ENCODE measurements at places on chromosomes 11 and 22.

GRCh38 chr22:25753252-25753651 lies 11.3 kb downstream of the MYO18B start:
- DNase-seq: no peak

GRCh38 chr22:47100646-47101200 lies 338.3 kb downstream of the TBC1D22A start:
- no peak for DNase-seq

DNA sequence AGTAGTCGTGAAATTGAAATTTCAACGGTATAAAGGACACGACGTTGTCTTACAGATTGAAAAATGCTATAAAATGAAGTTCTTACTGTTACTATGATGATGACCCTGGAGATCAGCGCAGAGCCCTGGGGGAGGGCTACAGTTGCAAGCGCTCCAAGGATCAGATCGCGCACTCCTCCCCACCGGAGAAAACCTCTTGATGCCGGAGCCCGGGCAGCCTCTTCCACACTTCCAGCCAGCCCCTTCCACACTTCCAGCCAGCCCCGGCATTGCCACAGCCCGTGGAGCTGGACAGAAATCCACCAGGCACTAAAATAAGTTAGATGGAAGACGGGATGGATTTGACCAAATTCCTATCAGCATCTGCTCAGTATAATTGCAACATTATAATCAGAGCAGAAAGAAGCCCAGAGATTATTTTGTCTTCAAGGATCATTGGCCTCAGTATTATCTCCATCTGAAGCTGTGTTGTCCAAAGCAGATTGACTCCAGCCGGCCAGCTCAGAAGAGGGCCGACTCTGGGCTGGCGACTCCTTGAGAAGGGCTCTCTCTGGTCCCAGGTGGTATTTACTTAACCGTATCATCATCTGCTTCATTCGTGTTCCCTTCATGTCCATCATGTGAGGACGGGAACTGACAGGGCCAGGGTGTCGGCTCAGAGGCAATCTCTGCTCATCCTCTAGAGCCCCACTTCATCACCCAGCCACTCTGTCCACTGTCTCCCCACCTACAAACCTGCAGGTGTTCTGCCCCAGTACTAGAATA lies 777 bp upstream of the MICAL3 start:
- no peak for DNase-seq

GRCh38 chr11:2077061-2077802 lies 62.0 kb downstream of the IGF2 start:
- DNase-seq: peak; percentile 57

DNA sequence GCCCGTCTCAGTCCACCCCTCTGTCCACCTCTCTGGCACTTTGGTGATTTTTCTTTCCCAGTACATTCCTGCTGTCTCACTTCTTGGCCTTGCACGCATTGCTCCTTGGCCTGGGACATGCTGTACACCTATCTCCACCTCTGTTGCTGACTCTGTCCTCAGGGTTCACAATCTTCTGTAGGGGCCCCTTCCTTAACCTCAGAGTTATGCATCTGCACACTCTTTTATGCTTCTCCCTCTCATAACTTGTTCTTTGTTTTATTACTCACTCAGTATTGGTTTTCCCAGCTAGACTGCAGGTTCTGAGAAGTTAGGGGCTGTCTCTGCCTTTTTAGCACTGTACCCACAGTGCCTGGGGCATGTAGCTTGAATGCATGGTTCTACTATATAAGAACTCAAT lies 139.1 kb upstream of the MTMR2 start:
- DNase-seq: no peak

DNA sequence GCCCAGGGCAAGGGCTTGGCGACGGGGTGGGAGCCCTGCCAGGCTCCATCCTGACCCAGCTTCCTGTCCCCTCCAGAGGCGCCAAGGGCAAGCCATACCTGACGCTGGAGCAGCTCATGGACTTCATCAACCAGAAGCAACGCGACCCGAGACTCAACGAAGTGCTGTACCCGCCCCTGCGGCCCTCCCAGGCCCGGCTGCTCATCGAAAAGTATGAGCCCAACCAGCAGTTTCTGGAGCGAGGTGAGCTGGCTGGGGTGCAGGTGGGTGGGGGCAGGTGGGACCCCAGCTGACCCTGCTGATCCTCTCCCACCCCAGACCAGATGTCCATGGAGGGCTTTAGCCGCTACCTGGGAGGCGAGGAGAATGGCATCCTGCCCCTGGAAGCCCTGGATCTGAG lies 5.0 kb downstream of the PLCB3 start:
- DNase-seq: no peak

GRCh38 chr11:2205214-2205720 lies 33.7 kb upstream of the TH start:
- DNase-seq: no peak

- peak; percentile 35 for DNase-seq
These were observed 92.5 kb downstream of the CCDC83 start for GRCh38 chr11:85947431-85948272.

- no peak for DNase-seq
These were observed 27.8 kb upstream of the THY1 start for GRCh38 chr11:119450590-119451326.

DNA sequence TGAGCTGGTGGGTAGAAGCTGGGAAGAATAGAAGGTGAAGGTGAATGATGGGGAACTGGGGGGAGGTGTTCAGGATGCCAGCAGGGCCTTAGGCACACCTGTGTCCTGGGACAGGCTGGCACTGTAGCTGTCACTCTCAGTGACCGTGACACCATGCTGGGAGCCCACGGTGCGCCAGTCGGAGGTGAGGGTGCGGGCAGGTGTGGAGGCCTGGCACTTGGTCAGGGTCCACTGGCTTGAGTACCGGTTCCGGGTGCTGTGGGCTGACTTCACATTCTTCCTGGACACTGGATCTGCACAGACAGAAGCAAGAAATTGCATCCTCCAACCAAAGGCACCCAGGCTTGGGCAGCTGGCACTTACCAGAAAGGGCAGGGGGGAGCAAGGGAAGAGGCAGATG lies 103.8 kb downstream of the CEP164 start:
- DNase-seq: no peak

DNA sequence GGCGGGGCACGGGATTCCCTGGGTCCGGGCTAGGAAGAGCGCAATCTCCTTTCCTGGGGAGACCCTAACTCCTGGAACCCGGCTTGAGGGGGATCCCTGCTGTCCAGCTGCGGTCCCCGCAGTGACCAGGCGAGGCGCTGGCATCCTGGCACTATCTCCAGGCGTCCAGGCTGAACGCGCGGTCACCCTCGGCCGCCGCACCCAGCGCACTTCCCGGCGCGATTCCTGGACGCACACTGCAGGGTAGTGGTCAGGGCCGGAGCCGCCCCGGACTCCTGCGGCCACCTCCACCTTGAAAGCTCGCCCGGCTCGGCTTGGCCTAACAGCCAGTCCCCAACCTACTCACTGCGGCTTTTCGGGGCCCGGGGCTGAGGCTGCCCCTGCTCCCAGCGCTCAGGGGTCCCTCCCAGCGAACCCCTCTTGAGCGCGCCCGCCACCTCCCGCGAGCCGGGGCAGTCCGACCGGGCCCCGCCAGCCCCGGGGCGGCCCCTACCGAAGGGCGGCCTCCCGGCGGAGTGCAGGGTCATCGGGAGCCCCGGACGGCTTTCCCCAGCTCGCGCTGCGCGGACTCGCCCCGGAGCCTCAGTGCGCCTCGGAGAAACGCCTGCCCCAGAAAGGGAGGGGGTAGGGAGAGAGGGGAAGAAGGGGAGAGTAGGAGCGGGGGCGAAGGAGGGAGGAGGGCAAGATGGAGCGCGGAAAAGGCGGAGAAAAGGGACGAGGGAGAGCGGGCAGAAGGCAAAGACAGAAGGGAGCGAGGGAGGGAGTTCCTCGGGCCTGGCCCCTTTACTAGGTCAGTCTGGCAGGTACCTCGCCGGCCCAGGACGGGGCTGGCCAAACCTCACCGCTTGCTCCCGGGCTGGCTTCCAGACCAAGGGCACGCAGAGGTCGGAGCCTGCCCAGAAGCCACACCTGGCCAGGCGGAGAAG lies 1.0 kb downstream of the POU2AF3 start:
- DNase-seq: no peak

GRCh38 chr11:48101958-48102357 lies 114.7 kb upstream of the OR4B1 start:
- no peak for DNase-seq

GRCh38 chr11:813456-814096 lies 3.8 kb downstream of the RPLP2 start:
- DNase-seq: no peak
